Activated CD4-positive, alpha-beta T cell treated with anti-CD3 and anti-CD28 coated beads, Interleukin-2, amount 50 U/mL, for 4 hours (primary cell): ENCODE measurements at places on chromosomes 5 and 9.
A peak's percentile ranks its signal among the peaks of the same experiment; 100 is the strongest.

DNA sequence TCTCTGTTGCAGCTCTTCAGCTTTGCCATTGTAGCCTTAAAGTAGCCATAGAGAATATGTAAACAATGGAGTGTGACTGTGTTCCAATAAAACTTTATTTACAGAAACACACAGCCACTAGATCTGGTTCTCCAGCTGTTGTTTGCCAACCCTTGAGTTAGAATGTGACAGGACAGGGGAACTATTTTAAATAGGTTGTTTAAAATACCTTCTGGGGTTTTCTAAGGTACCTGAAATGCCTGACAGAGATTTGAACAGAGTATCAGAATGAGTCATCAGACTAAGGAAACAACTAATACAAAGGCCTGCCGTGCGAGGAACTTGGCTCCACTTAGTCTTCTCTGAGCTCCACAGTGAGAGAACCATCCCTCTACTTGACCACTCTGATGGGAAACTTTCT, 85.4 kb downstream of the HSD17B4 start:
- no peak for DNase-seq

DNA sequence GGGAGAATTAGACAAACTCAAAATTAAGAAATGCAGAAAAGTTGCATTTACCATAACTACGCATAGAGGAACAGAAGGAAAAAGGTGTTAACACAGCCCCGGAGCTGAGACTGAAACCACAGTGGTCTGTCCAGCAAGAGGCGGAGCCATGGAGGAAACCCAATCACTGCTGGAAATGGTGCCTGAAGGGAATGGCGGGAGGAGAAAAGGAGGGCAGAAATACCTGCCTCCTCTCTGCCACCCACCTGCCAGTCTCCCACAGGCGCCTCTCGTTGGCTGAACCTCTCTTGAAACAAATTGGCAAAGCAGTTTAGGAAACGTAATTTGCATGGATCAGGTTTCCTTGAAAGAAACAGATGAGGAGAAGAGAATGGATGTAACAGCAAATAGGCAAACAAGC, 9.7 kb upstream of the PRKACG start:
- DNase-seq: no peak

DNA sequence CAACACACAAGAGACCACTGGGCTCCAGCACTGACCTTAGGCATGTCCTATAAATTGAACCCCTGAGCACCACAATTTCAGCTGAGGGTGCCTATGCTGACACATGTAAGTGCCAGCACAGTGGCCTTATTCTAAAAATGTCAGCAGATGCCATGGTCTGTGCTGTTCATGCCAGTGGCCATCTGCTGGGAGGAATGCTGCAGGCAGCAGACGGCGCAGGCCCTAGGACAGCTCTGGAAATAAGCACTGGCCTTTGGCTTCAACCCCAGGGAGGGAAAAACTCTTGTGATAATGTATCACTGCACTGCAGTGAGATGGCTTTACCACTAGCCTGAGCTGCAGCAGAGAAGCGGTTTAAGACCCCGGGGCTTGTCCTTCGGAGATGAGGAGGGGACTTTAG, 98.5 kb downstream of the SYK start:
- no peak for DNase-seq

- no peak for DNase-seq
Measured at GRCh38 chr5:96977228-96977627, 41.3 kb downstream of the LNPEP start.

DNA sequence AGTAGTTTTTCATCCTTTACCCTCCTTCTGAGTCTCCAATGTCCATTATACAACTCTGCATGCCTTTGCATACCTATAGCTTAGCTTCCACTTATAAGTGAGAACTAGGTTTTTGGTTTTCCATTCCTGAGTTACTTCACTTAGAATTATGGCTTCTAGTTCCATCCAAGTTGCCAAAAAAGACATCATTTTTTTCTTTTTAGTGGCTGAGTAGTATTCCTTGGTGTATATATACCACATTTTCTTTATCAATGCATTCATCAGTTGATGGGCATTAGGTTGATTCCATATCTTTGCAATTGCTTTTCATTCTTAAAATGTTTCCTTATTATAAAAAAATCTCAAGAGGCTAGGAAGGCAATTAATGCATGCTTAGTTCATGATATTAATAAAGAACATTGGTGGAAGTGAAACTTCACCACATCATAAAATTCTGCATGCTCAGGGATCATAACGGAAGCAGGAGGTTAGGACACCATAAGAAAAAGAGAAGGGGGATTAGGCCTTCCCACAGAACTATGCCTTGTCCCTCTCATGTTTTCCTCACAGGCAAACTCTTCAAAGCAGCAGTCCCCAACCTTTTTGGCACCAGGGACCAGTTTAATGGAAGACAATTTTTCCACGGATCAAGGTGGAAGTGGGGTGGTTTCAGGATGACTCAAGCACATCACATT, 105.2 kb downstream of the FRMD3 start:
- no peak for DNase-seq

DNA sequence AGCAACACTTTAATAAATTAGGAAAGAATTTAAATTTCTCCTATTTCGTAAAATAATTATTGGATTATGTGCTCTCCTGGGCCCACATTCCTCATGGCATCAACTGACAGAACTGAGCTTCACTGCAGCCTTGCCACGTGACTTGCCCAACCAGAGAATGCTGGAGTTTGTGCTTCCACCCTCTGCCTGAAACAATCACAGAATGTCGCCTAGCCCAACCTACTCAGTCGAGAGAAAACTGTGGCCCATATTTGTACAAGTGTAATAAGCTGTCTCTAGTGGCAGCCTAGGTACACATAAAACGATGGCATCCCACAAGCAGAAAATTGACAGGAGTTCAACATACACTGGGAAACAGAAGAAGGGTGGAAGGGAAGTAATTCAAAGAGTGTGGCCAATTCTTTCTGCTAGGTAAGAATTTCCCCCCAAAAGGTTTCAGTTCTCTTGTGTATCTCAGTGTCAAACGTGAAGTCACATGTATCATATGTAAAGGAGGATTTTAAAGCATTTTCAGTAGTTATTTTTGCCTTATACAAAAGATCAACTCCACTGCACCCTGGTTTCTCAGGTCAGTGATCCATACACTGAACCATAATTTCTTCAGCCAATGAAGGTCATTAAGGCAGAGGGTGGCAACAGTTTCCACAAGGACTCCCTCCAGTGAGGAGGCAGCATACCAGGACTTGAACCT, 41.7 kb downstream of the ZNF608 start:
- DNase-seq: no peak

DNA sequence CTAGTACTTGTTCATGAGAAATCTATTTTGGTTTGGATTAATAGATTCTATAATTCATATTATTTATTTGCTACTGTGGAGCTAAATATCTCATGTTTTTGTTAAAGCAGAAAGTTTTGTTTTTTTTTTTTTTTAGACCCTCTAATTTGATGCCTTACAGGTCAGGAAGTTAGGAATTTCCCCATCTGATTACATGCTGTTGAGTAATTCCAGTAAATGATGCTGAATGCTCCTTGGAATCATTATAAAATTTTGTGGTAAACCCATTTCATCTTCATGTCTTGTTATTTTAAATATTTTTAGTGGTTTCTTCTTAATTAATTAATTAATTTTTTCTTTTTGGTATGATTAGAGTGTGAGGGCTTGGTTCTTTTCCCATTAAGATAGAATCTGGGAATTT, 35.6 kb downstream of the NNT start:
- DNase-seq: no peak

GRCh38 chr9:31492229-31492628, 892.2 kb upstream of the ACO1 start:
- no peak for DNase-seq

DNA sequence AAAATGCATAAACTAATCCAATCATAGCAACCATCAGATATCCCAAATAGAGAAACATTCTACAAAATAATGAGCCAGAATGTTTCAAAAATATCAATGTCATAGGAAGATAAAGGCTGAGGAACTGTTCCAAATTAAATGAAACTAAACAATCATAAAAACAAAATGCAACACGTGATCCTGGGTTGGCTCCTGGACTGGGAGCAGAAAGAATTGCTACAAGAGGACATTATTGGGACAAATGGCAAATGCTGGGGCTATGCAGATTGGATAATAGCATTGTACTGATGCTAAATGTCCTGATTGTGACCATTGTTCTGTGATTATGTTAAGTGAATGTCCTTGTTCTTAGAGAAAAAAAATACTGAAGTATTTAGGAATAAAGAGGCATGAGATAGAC, 54.2 kb upstream of the AKNA start:
- no peak for DNase-seq

DNA sequence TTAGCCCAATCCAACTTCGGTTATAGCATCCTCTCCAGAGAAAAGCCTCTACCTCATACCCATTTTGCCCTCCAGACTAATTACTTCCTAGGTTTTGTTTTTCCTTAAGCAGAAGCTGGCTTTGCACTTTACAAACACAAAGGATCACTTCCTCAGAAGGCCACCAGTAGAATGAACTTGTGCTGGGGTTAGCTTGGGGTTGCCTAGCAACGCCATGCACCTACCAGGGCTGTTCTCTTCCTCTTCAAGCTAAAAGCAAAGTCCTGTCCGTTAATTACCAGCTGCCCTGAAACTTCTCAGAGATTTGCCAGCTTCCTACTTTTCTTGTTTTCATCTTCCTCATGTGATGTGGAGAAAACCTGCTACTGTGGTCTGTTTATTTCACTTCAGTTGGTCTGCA, 132.0 kb upstream of the WWC1 start:
- DNase-seq: no peak

DNA sequence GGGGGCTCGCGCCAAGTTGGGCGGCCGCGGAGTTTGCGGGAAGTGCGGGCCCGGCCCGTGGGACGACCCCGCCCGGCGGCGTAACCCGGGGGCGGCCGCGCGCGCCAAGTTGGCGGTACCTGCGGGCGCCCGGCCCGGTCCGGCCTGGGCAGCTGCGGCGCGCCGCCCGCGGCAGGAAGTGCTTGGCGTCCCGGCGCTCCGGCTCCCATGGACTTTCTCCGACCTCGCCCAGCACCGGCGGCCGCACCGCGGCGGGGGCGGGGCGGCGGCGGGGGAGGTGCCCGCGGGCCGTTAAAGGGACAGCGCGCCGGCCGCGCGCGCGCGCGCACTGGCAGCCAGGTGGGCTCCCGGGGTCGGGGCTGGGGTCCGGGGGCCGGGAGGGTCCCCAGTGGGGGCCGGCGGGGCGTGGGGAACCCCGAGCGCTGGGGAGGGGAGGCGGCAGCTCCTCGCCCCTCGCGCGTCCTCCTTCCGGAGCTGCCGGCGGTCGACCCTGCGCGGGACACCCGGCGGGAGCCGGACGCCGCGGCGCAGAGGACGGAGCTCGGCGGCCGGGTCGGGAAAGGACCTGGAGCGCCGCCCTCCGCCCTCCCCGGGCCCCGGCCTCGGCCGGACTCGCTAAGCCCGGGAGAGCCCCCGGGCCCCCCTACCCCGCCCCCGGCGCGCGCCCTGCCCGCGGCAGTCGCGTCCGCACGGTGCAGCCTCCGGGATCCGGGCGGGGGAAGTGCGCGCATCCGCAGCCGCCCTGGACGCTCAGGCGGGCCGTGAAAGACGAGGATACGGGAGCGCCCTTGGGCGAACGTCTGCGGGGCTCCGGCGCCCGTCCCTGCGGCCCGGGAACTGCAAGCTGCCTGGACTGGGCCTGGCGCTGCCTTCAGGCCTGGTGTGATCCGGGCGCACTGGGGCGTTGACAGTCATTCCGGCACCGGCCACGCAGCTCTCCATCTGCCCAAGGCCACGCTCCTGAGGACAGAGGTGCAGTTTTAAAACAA, at the start of gene NACC2:
NACC2 (minus strand) TSS at position 220 of the 989 bp plus-strand sequence. CDS start 44,768 bp downstream, outside the sequence.
- DNase-seq: no peak

- no peak for DNase-seq
Measured at GRCh38 chr5:58481066-58481676, 10.1 kb upstream of the GAPT start.

- peak; percentile 14 for DNase-seq
Measured at GRCh38 chr9:131096269-131097125, at the start of gene AIF1L. Gene AIF1L, plus strand, starts transcription at chr9:131096531. Its CDS starts 99 bp downstream, at chr9:131096630.

GRCh38 chr9:134190232-134191121, 26.1 kb upstream of the RNU6ATAC start:
- DNase-seq: no peak

DNA sequence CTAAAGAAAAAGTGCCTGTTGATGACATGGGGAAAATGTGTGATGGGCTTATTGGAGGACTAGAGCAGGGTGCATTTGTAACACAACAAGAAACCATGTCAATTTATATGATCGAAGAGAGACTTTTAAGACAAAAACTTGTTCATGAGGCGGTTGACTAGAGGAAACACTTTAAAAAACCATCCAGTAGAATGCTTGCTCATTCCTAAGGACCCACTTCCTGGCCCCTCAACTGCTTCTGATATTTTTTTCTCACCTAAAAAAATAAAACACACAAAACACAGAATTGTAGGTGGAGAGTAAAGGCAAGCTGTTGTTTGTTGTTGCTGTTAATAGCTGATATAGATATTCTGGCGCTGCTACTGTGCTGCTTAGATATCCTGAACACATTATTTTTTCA, 50.6 kb downstream of the SPIN1 start:
- DNase-seq: no peak

GRCh38 chr5:88602584-88602983, 280.4 kb downstream of the MEF2C start:
- DNase-seq: no peak

DNA sequence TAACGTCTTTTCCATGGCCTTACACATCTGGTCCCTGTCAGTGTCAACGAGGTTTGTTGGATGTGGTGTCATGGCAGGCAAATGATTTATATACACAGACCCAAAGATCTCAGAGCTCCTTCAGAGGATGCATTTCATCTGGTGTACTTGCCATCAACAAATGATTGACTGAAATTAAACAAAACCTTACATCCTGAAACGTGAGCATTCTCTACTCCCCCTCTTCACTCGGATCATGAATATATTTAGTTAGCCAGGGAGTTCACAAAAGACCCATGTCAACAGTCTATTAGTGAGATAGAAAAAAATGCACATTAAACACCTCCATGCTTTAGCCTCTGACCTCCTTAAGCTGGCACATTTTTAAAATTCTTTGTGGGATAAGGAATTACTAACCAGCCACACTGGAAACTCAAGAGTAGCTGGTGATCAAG, 215.6 kb downstream of the EFNA5 start:
- no peak for DNase-seq

DNA sequence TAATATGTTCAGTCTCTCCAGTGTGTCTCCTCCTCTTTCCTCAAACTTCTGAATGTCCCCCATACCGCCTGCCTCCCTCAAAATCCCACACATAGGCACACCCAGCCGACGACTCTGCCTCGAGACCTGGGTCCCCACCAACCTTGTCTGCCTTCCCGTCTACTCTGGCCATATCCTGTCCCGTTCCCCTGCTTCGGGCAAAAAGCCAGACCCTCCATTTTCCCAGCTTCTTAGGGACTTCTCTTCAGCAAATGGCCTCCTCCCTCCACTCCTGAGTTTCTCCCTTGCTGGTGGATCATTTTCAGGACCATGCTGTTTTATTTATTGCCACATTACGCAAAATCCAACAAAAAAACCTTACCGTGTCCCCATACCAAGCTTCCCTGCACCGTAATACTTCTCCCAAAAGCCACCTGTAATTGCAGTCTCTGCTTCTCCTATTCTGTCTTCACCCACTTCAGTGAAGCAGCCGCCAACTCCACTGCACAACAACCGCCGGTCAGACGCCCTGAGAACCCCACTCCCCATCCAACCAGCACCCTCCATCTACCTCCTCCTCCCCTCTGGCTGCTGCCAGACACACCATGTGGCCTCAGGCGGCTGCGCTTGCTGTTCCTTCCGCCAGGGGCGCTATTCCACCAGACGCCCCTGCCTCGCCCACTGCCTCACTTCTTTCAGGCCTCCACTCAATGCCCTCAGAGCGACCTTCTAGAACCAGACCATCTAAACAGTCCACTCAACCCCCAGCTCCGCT, 117.0 kb downstream of the TRPM6 start:
- DNase-seq: peak; percentile 16
